NCI-H1436 treated with DMSO at 0.1 percent for 48 hours (cell line): ENCODE measurements at places on chromosomes 5 and 9.

DNA sequence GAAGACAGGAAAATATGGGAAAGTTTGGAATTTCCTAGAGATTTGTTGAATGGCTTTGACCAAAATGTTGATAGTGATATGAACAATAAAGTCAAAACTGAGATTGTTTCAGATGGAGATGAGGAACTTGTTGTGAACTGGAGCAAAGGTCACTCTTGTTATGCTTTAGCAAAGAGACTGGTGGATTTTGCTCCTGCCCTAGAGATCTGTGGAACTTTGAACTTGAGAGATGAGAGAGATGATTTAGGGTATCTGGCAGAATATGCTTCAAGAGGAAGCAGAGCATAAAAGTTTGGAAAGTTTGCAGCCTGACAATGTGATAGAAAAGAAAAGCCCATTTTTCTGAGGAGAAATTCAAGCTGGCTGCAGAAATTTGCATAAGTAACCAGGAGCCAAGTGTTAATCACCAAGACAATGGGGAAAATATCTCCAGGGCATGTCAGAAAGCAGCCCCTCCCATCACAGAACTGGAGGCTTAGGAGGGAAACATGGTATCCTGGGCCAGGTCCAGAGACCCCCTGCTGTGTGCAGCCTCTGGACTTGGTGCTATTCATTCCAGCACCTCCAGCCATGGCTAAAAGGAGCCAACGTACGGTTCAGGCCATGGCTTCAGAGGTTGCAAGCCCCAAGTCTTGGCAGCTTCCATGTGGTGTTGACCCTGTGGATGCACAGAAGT, 114.3 kb upstream of the STARD4 start:
- DNase-seq = no peak

DNA sequence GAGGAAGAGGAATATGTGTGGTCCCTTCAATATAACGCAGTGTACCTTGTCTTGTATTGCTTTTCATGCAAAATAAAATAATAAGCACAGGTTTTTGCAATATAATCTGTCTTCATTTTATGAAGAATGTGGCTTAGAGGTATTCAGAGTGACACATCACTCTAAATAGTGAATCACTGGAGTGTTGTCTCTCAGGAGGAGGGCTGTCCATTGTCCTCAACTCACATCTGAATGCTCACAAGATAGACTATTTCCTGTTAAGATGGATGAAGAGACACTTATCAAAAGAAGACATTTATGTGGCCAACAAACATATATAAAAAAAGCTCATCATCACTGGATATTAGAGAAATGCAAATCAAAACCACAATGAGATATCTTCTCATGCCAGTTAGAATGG, 1147.5 kb upstream of the C9orf72 start:
- DNase-seq = no peak

- DNase-seq = no peak
Measured at GRCh38 chr9:105305856-105306255, 61.4 kb downstream of the SLC44A1 start.

DNA sequence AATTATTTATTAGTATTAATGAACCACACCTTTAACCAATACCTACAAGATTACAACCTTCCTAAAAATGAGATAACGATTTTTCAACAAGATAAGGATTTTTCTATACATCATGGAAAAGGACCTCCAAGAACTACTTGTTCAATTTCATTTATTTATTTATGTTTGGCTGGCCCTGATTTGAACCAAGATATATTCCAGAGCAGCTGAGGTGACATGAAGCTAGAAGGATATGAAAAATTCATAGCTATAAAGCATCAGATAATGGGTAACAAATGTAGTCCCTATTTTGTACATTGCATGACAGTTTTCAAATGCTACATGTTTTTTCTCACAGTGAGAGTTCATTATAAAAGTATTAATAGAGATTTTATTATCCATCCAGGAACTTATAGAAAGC, 798.5 kb upstream of the ARRDC3 start:
- no peak for DNase-seq

- DNase-seq = no peak
Measured at GRCh38 chr5:87278590-87279100, 11.0 kb downstream of the RASA1 start.

DNA sequence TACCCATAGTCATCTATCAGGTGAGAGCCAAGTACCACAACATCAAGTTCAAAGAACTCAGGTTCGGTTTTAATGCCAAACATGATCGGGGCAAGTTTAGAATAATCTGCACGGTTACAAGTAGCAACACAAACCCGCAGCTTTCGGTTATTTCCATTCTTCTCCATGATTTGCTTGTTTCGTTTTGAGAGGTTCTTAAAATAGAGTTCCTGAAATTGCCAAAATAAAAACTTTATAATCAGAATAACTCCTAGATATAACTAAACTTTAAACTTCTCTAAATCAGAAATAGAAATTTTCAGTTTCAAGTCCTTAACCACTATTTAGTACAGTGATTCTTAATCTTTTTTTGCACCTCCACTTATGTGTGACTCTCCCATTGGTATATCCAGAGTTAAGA, 9.1 kb downstream of the GNE start:
- DNase-seq = no peak

GRCh38 chr5:119614838-119615237, 14.5 kb upstream of the FAM170A start:
- DNase-seq = no peak

GRCh38 chr9:101486693-101487442, 46.8 kb upstream of the RNF20 start:
- no peak for DNase-seq

DNA sequence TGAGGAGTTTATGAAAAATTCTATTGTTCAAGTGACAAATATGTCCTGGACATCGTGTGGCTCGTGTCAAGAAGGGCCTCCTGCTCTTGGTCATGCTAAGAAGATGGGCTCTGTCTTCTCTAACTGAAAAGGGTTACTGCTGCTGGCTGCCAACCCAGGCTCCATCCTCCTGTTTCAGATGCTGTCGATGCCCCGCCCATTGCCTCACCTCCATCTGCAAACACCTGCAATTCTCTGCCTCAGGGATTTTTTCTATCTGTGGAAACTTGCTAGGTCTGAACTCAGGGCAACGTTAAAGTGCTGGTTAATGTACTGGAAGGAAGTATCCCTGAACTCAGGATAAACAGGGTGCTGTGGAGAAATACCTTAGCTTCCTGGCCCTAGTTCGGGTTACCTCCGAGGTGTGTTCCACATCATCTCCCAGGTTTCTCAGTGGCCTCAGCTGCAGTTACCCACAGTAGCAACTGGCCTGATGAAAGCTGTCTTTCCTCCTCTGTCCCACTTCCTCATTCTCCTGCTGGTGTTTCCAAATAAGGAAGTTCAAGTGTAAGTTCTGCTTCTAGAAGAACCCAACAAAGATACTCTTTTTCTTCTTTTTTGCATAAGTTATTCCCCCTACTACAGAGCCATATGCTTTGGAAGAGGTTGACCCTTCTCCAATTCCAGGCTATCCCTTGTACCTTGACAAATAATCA, 151.7 kb upstream of the SMIM23 start:
- no peak for DNase-seq

DNA sequence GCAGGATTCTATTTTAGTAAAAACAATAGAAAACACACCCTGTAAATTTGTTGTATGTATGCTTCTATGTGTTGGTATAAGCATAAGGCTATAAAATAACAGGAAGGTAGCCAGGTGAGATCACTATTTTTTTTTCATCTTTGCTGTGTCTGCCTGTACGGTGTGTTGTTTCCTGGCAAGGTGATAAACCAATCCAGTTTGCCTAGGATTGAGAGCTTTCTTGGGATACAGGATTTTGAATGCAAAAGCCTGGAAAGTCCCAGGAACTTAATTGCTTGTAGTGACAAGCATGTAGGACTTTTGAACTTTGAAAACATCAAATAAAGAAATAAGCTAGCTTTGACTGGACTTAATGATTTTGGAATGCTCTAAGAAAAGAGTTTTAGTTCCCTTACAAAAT, 83.3 kb upstream of the RORB start:
- DNase-seq = no peak

DNA sequence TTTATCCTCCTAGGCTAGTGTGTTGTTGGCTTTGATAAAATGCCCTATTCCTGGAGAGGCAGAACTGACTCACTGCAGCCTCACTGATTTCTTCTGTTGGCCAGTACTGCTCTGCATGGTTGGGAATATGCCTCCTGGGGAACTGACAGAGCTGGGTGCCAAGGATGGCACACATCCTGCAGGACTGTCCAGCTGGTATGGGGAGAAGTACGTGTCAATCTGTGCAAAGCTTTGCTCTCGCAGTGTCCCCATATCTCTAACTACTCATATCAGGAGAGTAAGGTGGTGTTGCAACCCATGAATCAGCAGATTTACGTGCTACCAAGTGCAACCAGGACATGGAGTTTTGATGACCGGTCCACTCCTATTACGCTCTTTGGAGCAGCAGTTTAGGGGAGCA, 74.7 kb downstream of the TEK start:
- DNase-seq = no peak

DNA sequence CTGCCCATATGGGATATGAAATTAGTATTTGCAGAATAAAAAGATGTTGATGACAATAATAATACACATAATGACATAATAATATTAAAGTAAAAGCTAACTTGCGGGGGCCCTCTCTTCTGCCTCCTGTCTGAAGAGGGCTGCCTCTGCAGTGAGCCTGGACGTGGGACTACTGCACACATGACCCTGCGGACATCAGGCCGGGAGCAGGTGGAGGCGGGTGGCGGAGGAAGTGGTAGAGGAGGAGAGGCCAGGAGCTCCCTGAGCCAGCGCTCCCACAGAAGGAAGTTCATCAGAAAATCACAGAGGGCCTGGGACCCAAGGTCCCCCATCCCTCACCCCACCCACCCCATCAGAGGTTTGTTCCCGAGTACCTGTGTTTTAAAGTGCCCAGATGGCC, 60.5 kb downstream of the ROPN1L start:
- DNase-seq = no peak

GRCh38 chr9:136950656-136951276, 1.3 kb upstream of the LCN12 start:
- DNase-seq = no peak

GRCh38 chr5:133247151-133247709, 195.4 kb downstream of the HSPA4 start:
- peak; percentile 74 for DNase-seq

- DNase-seq = no peak
Measured at GRCh38 chr5:10489810-10490426, 48.2 kb downstream of the ROPN1L start.

DNA sequence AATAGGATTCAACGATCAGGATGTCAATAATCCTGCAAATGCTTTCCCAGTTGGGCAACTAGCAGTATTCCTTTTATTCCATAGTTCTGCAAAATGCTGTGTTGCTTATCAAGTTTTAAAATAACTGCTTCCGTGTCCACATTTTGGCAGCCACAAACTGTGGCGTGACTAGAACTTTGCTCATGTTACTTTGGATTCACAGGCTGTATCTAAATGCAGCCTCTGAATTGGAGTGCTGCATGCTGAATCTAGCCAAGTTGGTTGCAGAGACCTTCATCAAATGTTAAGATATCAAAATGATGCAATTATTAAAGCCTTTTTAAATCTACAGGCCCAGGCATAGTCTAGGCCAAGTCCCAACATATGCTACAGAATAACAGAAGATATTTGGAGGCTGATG, 249.2 kb downstream of the NR2F1-AS1 start:
- no peak for DNase-seq

DNA sequence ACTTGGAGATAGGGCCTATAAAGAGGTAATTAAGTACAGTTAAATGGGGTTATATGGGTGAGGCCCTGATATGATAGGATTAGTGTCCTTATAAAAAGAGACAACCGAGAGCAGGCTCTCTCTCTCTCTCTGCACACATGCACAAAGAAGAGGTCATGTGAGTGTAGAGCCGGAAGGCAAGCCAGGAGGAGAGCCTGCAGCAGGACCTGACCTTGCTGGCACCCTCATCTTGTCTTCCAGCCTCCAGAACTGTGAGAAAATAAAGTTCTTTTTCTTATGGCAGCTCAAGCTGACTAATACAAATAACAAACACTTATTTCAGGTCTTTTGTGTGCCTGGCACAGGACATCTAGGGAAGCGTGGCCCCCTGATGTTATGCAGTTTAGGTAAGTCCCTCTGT, 62.1 kb downstream of the ARHGAP26 start:
- no peak for DNase-seq

DNA sequence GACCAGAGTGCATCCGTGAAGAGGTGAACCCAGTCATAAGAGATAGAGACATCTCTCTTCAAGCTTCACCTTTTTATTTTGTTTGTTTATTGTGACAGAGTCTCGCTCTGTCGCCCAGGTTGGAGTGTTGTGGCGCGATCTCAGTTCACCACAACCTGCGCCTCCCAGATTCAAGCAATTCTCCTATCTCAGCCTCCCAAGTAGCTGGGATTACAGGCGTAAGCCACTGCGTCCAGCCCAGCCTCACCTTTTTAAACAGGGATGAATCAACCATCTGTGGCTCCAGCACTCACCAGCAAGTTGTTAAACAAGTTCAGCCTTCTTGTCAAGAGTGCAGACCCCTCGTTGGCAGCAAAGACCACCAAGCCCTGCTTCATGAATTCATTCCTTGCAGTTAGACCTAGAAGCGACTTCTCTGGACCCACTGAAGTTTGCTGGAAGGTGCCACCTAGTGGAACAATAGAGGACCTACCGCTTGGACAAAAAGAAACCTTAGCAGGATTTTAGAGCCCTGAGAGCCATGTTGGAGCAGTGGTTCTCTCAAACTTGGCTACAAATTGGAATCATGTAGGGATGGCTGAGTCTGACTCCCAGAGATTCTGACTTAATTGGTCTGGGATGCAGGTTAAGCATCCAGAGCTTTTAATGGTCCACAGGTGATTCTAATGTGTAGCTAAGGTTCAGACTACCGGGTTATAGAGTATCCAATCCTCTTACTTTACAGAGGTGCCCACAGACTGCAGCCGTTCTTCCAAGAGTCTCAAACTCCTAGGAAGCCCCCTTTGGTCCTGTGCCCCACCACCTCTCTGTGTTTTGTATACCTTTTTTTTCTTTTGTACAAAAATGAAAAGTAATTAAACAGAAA, 10.5 kb upstream of the GALNT10 start:
- no peak for DNase-seq

DNA sequence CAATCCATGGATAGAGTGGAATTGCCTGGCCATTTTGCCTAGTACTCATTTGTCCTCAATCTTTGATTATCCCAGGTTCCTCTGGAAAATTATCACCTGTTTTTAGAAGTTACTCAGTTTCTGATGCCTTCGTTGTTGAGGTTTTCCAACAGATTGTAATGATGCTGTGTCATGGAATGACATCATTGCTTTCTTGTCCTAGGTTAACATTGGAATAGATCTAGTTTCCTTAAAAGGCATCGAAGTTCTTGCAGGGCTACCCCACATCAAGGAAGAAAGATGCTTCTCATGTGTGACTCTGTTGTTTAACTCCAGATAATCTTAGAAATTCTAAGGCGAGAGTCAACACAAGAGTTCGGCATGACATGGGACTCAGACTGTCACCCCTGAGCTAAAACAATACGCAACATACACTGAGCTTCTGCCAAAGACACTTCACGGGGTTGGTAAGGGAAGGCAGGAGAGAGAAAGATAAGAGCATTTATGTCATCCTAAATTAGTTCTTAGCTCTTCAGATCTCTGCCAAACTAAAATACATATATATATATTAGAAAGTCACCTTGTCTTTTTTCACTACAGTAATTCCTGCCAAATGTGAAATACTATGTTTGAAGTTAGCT, 293.2 kb upstream of the WWC1 start:
- DNase-seq = no peak

GRCh38 chr9:72577212-72577753, 55.9 kb downstream of the TMC1 start:
- no peak for DNase-seq
